Panc1 (cell line): ENCODE measurements at places on chromosomes 11 and 22. TPM values are rescaled to one million over a fixed set of nuclear protein-coding genes. Genes with fewer than 3 reads are reported as not detected.

Gene KRTAP5-8
- not detected for total RNA-seq

Gene GNB1L
- 12.2 TPM for total RNA-seq

Gene ROBO4
- total RNA-seq, result 0.26 TPM

Gene ENTHD1
- total RNA-seq, result not detected

Gene TTC36
- total RNA-seq, result 1.2 TPM

Gene MEI1
- 0.18 TPM for total RNA-seq

Gene NRGN
- 5.7 TPM for total RNA-seq

Gene SLC17A6
- not detected for total RNA-seq

- H3K27me3 ChIP-seq, result no peaks in the 10 kb centered on the region
- H3K27ac ChIP-seq, result no peak overlapping the region
- DNase-seq, result no peak
- H3K4me3 ChIP-seq, result no peak overlapping the region
- H3K4me1 ChIP-seq, result no peaks in the 10 kb centered on the region
These were observed 6.0 kb upstream of the ACR start for GRCh38 chr22:50731811-50732624.

DNA sequence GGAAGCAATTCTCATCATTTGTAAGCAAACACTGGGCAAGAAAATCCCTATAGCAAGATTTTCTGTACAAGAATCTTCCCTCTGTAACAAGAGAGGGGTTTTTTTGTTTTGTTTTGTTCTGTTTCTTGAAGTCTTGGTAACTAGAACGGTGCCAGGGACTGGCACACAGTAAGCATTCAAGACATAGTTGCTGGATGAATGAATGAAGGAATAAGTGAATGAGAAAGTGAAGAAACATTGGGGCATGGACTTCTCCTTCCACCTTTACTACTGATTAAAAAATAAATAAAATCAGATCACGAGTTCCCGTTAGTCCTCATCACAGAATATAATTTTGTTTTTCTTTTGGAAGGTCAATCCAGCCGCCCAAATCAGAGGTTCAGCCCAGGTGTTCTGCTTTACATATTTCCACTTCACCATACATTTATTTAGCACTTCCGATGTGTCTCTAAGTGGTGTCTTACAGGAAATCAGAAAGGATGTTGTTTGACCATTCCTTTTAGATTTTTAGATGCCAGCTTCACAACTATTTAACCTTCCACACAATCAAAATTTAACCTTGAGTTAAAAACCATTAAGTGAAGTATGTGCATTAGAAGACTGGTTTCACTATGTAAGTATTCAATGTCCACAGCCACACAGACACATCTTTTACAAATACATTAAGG is 281.2 kb downstream of the CADM1 start:
- H3K4me3 ChIP-seq, result no peak overlapping the region
- no peaks in the 10 kb centered on the region; the same call in 1 of the 2 replicates for H3K4me1 ChIP-seq
- H3K36me3 ChIP-seq, result no peaks in the 10 kb centered on the region

DNA sequence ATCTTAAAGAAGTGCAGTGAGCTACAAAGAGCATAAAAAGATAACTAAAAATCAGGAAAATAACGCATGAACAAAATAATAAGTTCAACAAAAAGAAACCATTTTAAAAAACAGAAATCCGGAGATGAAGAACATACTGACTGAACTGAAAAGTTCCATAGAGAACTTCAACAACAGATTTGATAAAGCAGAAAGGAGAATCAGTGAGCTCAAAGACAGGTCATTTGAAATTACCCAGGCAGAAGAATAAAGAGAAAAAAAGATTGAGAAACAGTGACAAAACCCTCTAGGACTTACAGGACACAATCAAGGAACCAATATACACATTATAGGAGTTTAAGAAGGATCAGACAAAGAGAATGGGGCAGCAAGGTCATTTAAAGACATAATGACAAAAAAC is 334.3 kb downstream of the NTM start:
- H3K27ac ChIP-seq, result no peak overlapping the region
- no peaks in the 10 kb centered on the region for H3K27me3 ChIP-seq
- H3K4me1 ChIP-seq, result no peaks in the 10 kb centered on the region
- no peak for DNase-seq

- H3K27me3 ChIP-seq, result peaks cover 12% of the 10 kb centered on the region; the same call in 1 of the 2 replicates
- H3K27ac ChIP-seq, result no peak overlapping the region
- H3K36me3 ChIP-seq, result no peaks in the 10 kb centered on the region
These were observed 72.7 kb downstream of the RAB38 start for GRCh38 chr11:88102598-88102934.

DNA sequence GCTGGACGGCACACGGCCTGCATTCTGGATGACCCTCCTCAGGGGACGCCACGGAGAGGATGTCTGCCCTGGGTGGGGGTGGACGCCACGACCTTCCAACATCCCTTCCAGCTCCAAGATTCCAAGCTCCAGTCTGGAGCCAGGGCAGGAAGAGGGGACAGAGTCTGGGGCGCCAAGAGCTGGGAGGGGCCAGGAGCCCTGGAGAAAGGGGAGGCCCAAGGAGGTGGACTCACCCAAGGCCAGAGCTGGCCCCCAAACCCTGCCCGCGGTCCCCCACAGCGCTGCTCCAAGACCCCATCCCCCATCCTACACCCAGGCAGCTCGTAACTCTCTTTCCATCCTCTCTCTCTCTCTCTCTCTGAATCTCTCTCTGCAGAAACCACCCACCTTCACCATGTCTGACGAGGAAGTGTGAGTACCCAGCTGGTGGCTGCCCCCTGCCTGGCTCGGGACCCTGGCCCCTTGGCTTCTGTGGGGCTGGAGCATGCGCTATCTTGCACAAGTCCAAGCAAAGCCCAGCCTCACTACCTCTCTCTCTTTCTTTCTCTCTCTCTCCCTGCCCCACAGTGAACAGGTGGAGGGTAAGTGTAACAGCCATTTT is 3.1 kb downstream of the TNNT3 start:
- no peak for DNase-seq
- H3K27ac ChIP-seq, result no peak overlapping the region
- no peaks in the 10 kb centered on the region for H3K36me3 ChIP-seq
- no peaks in the 10 kb centered on the region for H3K27me3 ChIP-seq
- peaks cover 21% of the 10 kb centered on the region for H3K4me1 ChIP-seq

- no peaks in the 10 kb centered on the region for H3K4me1 ChIP-seq
- no peaks in the 10 kb centered on the region for H3K27me3 ChIP-seq
- H3K4me3 ChIP-seq, result no peak overlapping the region
- H3K27ac ChIP-seq, result no peak overlapping the region
- DNase-seq, result peak; percentile 15
- H3K36me3 ChIP-seq, result peaks cover 41% of the 10 kb centered on the region
These were observed 29.6 kb downstream of the CAT start for GRCh38 chr11:34468209-34468841.

- H3K27ac ChIP-seq, result no peak overlapping the region
- no peaks in the 10 kb centered on the region for H3K36me3 ChIP-seq
- no peak for DNase-seq
- H3K27me3 ChIP-seq, result peaks cover 20% of the 10 kb centered on the region
These were observed 50.7 kb downstream of the PAMR1 start for GRCh38 chr11:35474688-35475087.

DNA sequence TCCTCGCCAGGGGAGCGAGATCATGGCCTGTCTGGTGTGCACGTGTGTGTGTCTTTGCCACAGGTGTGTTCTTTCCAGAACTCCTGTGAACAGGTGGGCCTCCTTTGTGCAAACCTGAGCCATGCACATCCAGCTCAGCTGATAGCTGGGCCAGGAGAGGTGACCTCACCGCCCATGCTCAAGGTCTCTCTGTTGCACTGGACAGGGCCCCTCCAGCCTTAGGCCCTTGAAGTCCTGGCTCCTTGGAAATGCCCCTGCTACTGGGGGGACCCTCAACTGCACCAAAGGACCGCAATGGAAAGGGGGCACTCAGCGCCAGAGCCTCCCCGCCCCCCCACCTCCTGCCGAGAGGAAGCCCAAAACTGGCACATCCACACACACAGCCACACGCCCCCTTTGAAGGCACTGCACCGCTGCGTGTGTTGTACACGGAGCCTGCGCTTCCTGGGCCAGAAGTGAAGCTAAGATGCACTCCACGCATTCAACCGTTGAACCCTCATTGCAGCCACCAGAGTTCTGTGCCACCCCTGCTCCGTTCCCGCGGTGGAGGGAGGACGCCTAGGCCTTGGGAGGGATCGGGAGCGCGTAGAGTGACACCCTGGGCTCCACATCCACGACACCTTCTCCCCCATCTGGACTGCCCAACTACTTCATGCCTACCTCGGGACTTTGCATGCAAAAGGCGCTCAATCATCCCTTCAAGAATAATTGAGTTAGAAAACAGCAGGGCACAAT is 16.4 kb upstream of the IL2RB start:
- peaks cover 16% of the 10 kb centered on the region for H3K4me1 ChIP-seq
- no peaks in the 10 kb centered on the region for H3K36me3 ChIP-seq
- H3K4me3 ChIP-seq, result no peak overlapping the region
- no peak for DNase-seq

DNA sequence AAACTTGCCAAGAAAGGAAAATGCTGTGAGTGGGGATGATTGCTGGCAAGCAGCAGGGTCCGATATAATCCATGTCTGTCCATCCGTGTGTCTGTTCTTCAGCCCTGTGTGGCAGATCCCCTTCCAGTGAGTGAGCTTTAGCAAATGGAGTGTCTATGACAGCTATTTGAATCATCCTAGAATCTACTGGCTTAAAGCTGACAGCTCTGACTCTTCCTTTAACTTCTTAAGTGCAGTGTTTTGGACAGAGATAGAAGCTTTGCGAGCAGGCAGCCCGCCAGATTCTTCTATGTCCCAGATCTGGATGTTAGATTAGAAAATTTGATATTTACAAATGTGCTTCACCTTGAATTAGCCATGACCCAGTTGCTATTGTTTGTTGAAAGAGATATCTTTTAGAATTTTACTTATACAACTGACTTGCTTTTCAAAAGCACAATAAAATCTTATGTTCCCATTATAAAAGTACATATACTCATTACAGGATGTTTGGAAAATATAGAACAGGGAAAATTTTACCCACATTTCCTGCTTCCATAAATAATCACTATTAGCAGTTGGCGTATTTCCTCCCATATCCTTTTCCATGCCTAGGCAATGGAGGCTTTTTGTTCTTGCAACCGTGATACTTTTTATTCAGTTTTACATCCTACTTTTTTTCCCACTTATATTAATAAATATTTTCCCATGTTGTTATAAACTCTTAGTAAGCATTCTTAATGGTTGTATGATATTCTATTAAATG is 124.5 kb downstream of the COMMD9 start:
- H3K36me3 ChIP-seq, result no peaks in the 10 kb centered on the region
- H3K27me3 ChIP-seq, result no peaks in the 10 kb centered on the region
- no peaks in the 10 kb centered on the region for H3K4me1 ChIP-seq

GRCh38 chr22:36021606-36022153 is 6.9 kb downstream of the RBFOX2 start:
- peaks cover 10% of the 10 kb centered on the region for H3K4me1 ChIP-seq
- H3K36me3 ChIP-seq, result no peaks in the 10 kb centered on the region; the same call in 1 of the 2 replicates
- no peaks in the 10 kb centered on the region for H3K27me3 ChIP-seq
- no peak overlapping the region for H3K4me3 ChIP-seq
- no peak for DNase-seq
- no peak overlapping the region for H3K27ac ChIP-seq

DNA sequence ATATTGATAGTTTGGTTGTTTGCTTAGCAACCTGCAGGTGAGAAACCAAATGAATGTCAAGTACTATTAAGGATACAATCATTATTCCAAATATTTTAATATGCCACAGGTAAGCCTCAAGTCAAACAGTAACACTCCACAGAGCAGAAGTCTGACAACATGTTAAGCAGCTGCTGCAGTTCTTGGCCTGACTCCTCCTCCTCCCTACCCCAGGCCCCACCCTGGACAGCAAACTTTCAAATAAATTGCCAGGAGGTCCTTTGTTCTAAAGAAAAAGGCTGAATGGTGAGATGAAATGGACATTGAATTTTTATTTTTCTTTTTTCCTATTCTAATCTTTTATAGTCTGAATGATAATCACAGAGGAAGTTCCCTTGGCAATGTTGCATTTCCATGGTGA is 260.0 kb upstream of the POU2AF2 start:
- H3K36me3 ChIP-seq, result no peaks in the 10 kb centered on the region
- no peaks in the 10 kb centered on the region for H3K27me3 ChIP-seq
- H3K4me3 ChIP-seq, result no peak overlapping the region

DNA sequence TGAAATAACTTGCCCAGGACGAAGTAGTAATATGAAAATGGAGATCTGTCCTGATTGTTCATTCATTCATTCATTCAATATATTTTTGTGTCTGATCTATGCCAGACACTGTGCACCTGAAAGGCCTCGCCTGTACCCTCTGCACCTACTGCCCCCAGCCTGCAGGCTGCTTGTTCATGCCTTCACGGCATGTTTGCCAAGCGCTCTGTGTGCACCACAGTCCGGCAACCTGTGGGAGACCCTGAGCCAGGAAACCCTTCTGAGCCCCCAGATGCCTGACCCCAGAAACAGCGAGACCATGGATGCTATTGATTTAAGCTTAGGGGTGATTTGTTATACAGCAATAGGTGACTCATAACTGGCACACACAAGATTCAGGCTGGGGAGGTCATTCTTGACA is 47.0 kb downstream of the RTL6 start:
- no peak overlapping the region for H3K4me3 ChIP-seq
- H3K36me3 ChIP-seq, result no peaks in the 10 kb centered on the region
- DNase-seq, result no peak
- no peak overlapping the region for H3K27ac ChIP-seq
- no peaks in the 10 kb centered on the region for H3K27me3 ChIP-seq
- H3K4me1 ChIP-seq, result peaks cover 13% of the 10 kb centered on the region

DNA sequence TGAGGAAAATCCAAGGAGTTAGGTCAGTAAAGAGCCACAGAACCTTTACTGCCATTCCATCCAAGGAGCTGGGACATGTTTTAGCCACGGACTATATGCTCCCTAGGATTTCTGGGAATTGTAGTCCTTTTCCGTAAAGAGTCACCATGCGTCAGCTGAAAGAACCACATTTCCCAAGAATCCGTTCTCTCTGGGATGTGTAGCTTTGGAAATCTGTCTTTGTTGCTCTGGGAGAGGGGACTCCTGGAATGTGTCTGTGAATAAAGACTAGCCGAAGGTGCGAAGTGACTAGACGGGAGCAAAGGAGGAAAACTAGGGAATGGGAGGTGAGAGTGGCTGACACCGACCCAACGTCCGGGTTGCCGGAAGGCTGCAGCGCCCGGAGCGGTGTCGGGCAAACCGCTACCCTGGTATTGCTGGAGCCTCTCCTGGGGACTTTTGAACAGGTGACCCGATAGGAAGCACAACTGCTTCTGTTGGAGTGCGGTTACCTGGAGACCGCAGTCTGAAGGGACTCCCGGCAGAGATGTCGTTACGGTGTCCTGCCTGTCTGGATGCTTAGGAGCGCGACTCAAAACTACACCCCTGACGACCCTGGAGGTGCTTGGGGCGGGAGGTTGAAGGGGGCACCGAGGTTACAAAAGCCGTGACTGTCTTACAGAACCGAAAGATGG is at the start of gene IFTAP:
Gene IFTAP (plus strand): TSS at position 187 of the 674 bp plus-strand sequence. CDS start 15,602 bp downstream, outside the sequence.
- peak within 1 kb of the TSS; percentile 83 for H3K27ac ChIP-seq
- peak; percentile 57 for DNase-seq
- H3K4me1 ChIP-seq, result no peaks in the 10 kb centered on the region; the same call in 1 of the 2 replicates
- no peaks in the 10 kb centered on the region; the same call in 1 of the 2 replicates for H3K36me3 ChIP-seq

GRCh38 chr11:27718346-27718862 is 18.1 kb upstream of the BDNF start:
- H3K4me1 ChIP-seq, result peaks cover 8% of the 10 kb centered on the region
- peak overlapping the region; percentile 92 for H3K4me3 ChIP-seq
- no peak for DNase-seq
- H3K27ac ChIP-seq, result peak overlapping the region; percentile 75; the same call in 1 of the 2 replicates

- no peak overlapping the region for H3K4me3 ChIP-seq
- no peak for DNase-seq
- H3K27ac ChIP-seq, result no peak overlapping the region
- H3K27me3 ChIP-seq, result no peaks in the 10 kb centered on the region
- H3K4me1 ChIP-seq, result no peaks in the 10 kb centered on the region
These were observed 941.7 kb downstream of the OPCML start for GRCh38 chr11:132590554-132590953.
